GM23248 (cell line): ENCODE measurements at places on chromosomes 3 and 15. TPM values are rescaled to one million over a fixed set of nuclear protein-coding genes. Genes with fewer than 3 reads are reported as not detected.

- DNase-seq: no peak
Observed at GRCh38 chr3:66863205-66864111, 134.6 kb upstream of the KBTBD8 start.

DNA sequence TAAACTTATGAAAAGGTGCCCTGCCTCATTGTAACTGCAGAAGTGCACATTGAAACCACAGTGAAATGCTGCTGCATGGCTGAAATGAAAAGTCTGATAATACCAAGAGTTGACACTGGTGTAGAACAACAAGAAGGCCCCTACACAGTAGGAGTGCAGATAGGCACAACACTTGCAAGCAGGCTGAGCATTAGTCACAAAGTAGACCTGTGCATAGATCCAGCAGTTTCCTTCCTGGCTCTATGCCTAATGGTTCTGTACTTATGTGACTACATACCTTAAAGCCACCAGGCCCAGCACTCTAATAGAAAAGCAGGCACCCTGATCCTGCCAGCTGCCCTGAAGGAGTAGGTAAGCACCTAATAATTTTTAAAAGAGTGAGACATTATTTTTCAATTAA is 41.8 kb downstream of the PRR23E start:
- no peak for DNase-seq

DNA sequence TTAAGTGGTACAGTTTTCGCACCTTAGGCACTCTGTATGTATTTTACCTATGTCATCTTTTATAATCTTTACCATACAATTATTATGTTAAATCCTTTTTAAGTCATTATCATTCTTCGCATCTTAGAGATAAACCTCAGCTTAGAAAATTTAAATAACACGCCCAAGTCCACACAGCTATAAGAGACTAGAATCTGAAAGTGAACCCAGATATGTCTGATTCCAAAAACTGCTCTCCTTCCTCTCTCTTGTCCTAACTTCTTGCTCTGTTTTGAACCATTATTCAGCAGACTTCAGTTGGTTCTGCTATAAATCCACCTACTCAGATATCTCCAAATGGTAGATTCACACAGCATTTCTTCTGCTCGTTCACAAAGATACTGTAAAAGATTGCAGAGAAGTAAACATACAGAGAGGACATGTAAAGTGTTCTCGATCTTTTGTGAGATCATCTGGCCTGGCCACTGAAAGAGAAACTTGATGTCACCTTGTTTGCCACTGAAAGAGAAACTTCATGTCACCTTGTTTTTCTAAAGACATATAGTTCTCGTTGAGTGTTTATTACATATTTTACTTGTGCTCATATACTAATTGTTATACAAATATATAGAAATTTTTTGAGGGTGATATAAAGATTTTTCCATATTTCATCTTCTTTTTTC is 533.2 kb downstream of the GRM7 start:
- no peak for DNase-seq

DNA sequence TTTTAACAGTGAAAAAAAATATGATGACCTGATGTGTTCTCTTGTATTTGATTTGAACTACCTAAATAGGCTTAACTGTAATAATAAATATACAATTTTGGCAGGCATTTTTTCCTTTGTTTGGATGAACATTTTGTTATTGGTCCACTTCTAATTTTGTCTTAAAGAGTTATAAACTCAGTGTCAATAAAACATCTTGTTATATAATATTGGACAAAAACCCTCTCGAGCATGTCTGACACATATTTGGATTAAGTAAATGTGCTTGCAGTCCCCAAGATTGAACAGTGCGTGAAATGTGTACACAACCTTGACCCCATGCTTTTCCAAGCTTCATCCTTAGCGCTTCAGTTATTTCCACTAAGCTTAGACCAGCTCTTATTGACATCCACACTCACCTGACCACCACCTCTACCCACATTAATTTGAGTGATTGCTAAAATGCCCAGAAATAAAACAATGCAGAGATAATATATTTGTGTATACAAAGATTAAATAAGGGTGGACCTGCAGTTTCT is 131.7 kb upstream of the ZBED2 start:
- DNase-seq: no peak

DNA sequence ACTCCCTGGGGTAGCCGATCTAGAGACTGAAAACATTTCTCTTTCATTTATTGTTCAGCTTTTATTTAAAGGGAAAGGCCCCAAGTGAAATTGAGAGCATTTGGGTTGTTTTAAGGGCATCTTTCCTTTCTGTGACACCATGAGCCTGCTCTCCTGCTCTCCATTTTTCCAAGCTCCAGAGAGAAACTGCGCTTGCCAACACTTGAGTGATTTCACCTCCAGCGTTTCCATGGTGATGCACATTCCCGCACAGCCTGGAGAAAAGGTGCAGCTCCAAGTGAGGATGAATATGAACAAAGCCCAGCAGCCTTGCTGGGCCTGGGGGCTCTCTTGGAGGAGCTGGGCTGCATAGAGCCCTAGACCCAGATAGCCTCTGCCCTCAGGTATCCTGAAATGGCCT is 159.2 kb upstream of the PPP2R3A start:
- DNase-seq: no peak

GRCh38 chr15:74454764-74455500 is 6.0 kb downstream of the UBL7 start:
- DNase-seq: no peak

GRCh38 chr3:129961141-129961541 is 13.4 kb upstream of the TRH start:
- no peak for DNase-seq

DNA sequence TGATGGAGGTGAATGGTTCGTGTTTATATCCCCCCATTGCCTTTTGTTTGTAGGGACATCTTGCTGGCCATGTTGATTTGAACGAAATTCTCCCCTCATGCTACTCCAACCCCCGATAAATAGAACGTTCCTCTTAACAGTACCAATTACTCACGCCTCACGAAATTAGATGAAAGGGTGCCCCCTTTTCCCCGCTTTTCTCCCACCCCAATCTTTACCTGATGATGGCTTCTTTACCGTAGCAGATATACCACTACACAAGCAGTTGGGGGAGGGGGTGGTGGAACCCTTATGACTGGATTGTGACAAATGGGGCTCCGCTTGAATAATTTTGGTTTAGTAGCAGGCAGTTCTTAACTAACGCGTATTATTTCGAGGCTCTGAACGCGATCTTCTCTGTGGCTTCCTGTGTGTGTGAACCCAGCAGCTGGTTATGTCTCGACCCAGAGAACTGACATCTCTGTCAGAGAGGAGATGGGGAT is 1.1 kb downstream of the PIAS1 start:
- DNase-seq: peak; percentile 81

GRCh38 chr3:48507256-48508061 is 3.5 kb upstream of the SHISA5 start:
- DNase-seq: peak; percentile 69

- DNase-seq: peak; percentile 17
Observed at GRCh38 chr15:47678040-47678439, 39.3 kb upstream of the SEMA6D start.

- DNase-seq: no peak
Observed at GRCh38 chr15:64690008-64690407, 85.4 kb downstream of the RBPMS2 start.

- no peak for DNase-seq
Observed at GRCh38 chr15:88681610-88682221, 42.9 kb downstream of the ISG20 start.

DNA sequence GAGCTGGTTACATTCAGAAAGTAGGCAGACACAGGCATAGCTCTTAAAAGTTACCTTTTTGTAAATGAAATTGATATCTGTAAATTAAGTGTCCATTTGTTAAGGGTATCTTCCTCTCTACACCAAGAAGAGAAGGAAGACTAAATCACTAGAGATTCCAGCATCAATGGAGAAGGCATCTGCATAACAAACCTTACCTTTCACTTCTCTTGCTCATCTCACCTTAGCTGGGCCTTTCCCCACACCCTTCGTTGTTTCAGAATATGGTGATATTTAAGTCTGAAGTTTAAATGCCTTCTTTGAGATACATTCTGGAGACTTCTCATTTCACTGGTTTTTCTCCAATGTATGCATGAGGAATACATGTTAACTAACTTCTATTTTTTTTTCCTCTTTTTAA is 54.5 kb upstream of the TGFBR2 start:
- DNase-seq: no peak

GRCh38 chr3:131036986-131037385 is 10.3 kb downstream of the NEK11 start:
- DNase-seq: no peak

GRCh38 chr15:82103468-82103867 is 57.6 kb upstream of the MEX3B start:
- DNase-seq: no peak

GRCh38 chr3:52240059-52240885 is 1.3 kb upstream of the TWF2 start:
- DNase-seq: peak; percentile 96

- no peak for DNase-seq
Observed at GRCh38 chr3:27340534-27340933, 28.6 kb downstream of the NEK10 start.

Gene C3orf62
- total RNA-seq: 0.25 and 2.9 TPM in 2 replicates

Gene GATM
- total RNA-seq: 0.89 TPM in 1 of 2 replicates, not detected in the other

Gene DAG1
- 81.8 and 90.2 TPM in 2 replicates for total RNA-seq

Gene ZNF385D
- total RNA-seq: 0.76 and 0.97 TPM in 2 replicates

Gene HTR3E
- not detected in 2 replicates for total RNA-seq

Gene FOXB1
- total RNA-seq: not detected in 2 replicates
